ENCODE measurements at places on chromosomes 2 and 18. TPM values are rescaled to one million over a fixed set of nuclear protein-coding genes. Genes with fewer than 3 reads are reported as not detected.

The UGT1A10 gene
- 0.26 TPM for total RNA-seq

The DNAH7 gene
- 0.93 TPM for total RNA-seq

The RNF138 gene
- 11.6 TPM for total RNA-seq

The CLEC4F gene
- total RNA-seq: not detected

The GPR155 gene
- total RNA-seq: 0.28 TPM

The ASXL3 gene
- total RNA-seq: not detected

The LYPD6 gene
- total RNA-seq: 0.06 TPM

The TLX2 gene
- 0.30 TPM for total RNA-seq

The FHOD3 gene
- 2.5 TPM for total RNA-seq

The RAB6C gene
- total RNA-seq: not detected

The CHRND gene
- not detected for total RNA-seq

The ARHGAP15 gene
- not detected for total RNA-seq

The CASP10 gene
- total RNA-seq: 2.5 TPM

The PPM1G gene
- 171 TPM for total RNA-seq

The ICA1L gene
- 1.5 TPM for total RNA-seq

The ZNF516 gene
- 4.2 TPM for total RNA-seq

The SLC19A3 gene
- 3.4 TPM for total RNA-seq

The RFX8 gene
- total RNA-seq: not detected

The VIT gene
- total RNA-seq: not detected

The DPYSL5 gene
- 3.8 TPM for total RNA-seq

The BUB1 gene
- total RNA-seq: 50.6 TPM

The PROM2 gene
- total RNA-seq: not detected

The TEX44 gene
- not detected for total RNA-seq

Measured in A549 treated with DMSO at 1 μM for 4 hours (cell line).